ENCODE measurements at places on chromosomes 3 and 15.

GRCh38 chr15:56249092-56249491, 5.4 kb upstream of the RFX7 start:
- no peak for DNase-seq

GRCh38 chr15:91696981-91697380, 156.5 kb upstream of the SLCO3A1 start:
- no peak for DNase-seq

- DNase-seq: no peak
Observed at GRCh38 chr15:70159713-70160009, 61.9 kb upstream of the TLE3 start.

DNA sequence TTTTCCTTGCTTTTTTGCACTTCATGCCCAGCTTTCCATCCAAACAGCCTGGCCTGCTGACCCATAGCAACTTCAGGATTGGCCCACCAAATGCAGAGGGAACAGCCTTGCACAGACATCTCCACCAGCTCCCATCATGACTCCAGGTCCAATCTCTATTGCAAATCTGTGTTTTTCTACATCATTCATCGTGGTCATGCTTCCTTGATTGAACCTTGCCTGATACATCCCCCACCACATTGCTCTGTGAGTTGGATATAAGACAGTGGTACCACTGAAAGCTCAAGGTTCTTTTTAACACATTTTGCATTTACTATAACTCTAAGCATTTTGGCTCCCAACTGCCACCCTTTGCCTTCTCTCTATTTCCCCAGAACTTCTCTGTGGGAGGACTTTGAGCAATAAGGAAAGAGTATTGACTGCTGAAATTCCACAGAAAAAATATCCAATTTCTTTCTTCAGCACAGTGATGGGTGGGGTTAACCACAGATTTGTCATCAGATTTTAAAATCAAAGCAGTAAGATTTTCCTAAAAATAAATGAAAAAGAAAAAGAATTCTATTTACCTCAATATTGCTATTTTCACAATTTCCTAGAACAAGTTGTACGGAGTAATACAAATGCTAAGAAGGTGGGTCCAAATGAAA, 114.6 kb upstream of the GALNT15 start:
- no peak for DNase-seq

DNA sequence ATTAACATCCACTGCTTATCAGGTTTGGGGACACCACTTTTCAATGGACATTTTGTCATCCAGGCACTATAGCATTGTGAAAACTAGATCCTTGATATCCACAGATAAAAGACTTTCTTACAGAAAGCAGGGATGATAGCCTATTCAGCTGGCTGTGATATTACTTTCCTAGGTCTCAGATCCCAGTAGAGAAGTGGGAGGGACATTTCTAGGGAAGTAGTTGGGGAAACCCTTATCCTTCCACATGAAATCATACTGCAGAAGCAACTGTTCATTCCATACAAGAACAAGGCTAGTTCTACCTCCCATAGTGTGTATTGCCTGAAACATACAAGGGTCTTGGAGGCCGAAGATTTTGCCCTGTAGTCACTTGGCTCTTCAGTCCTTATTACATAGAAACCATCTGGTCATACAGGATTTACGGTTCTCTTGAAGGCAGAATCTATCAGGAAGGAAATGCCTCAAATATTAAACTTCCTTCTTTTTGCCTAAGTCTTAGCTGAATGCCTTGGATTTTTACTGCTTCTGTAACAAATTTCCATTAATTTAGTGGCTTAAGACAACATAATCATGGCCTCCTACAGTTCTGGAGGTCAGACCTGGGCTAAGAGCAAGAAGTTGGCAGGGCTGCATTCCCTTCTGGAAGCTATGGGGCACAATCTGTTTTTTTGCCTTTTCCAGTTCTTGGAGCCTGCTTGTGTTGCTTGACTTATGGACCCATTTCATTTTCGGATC, 119.4 kb downstream of the ECT2 start:
- no peak for DNase-seq

GRCh38 chr3:146517684-146518435, 26.5 kb downstream of the PLSCR1 start:
- no peak for DNase-seq

DNA sequence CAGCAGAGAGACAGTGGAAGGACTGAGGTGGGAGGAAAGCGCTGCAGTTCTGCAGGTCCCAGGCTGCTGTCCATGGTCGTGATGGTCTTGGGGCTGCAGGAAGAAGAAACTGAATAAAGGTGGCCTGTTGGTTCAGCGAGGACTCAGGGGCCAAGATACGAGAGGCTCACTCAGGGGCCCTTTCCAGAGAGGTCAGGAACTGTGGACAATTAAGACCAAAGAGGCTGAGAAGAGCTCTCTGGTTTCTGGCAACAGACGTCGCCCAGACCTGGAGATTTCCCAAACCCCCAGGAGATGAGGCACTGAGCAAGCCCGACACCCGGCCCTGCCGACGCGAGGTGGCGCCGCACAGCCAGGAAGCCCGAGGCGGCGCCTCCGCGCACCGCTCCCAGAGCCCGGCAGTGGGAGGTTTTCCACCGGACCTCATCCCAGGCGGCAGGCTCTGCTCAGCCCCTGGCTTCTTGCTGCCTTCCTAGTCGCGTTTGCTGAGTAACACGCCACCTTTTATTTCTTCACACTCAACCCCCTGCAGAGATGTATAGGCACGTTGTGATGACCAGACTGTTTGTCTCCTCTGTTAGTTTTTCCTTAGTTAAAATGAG, 56.4 kb upstream of the ARRDC4 start:
- DNase-seq: no peak

DNA sequence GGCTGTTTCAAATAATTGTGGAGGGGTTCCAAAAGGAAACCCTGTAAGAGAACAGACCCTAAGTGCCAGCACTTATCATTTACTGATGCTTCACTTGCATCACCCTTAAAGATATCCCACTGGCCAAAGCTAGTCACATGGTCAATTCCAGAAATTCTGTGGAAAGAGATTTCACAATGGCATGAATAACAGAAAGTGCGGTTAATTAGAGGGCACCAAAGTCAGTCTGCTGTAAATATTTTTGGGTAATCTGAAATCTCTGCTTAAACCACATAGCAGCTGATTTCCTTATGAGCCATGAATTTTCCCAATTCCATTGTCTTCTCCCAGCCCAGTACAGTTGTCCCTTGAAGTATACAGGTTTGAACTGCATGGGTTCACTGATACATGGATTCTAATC, 346.1 kb downstream of the SI start:
- DNase-seq: no peak

GRCh38 chr3:121654493-121655385, 6.0 kb downstream of the HCLS1 start:
- DNase-seq: no peak

DNA sequence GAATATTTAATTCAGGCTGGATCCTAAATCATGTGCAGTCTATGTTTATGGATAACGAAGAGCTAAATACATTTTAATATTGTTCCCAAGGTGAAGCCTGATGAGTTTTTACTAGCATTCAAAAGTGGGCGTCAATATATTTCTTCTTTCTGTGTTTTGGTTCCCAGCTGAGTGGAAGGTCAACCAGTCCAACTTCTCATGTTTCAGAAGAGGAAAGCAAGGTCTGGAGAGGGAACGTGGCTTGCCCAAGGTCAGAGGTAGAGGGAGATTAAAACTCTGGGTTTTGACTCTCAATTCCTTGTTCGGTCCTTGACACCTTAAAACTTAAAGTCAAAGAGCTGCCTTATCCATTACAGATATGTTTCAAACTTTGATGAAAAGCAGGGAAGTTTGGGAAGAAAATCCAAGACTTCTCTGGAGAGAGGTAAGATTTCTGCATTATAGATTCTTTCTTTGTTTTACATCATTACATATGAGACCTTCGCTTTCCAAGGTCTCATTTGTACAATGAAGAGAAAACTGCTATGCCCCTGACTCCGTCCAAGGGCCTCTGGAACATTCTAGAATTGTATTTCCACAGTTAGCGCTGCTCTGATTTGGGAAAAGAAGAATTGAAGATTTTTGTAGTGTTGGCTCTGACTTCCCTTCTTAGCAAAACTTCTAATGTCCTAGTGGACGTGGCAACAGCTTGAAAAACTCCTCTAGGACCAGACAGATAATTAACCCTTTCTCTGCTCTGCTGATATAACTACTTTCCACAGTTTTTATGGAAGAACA, 57.7 kb upstream of the HES1 start:
- no peak for DNase-seq

DNA sequence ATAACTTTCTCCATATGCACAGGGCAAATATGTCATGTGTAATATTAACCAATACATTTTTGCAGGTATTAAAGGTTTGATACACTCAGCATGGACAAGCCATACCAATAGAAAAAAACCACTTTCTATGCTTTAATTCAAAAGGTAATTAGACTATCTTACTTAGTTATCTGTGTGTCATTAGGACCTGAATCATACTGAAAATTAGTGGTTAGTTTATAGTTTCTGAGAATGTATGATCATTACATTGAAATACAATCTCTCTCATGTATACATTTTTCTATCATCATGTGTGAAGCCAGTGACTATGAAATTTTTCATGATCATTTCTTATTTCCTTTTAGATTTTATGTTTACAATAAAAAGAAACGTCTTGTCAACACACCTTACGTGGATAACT, 16.3 kb downstream of the RPS27L start:
- DNase-seq: no peak

DNA sequence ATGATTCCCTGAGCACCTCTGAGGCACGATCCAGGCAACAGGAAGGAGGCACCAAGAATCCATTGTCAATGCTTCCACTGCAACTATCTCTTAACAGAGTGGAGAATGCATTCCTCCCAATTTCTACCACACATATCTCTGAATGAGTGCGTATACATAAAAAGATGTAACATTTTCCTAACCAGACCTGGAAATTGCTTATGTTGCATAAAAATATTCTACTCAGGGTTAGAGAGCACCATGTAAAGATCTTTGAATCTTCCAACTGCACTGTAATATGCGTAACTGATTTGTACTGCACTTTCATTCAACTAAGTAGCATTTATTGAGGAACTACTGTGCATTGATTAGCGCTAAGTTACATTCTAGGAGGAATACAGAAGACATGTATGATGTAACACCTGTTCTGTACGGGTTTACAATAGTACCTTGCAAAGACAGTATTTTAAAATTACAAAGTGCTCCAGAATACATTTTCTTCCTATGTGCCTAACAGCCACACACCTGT, 237.8 kb downstream of the EBLN2 start:
- DNase-seq: no peak

GRCh38 chr3:123634149-123635051, 49.5 kb upstream of the HACD2 start:
- no peak for DNase-seq

DNA sequence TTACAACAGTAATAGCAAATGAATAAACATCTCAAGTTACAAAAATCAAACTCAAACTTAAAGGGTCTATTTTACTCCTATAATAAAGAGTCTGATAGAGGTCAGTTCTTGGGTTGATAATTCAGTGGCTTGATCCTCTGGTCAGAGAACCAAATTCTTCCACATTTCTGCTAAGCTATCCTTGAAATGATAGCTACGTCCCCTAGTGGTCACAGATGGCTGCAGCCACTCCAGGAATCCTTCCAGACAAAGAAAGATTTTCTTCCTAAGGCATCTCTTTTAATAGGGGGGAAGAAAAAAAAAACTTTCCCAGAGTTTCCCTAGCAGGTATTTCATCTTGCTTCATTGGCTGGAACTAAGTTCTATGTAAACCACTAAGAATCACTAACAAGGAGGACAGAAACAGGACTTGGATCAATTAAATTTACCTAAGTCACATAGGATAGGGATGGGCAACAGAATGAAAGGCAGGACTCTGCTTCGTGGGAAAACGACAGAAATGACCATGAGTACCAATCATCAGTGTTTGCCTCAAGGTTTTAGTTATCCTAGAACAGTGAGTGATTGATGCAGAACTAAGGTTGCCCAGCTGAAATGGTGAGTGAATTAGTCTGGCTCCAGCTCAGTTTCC, 160.7 kb downstream of the STAC start:
- DNase-seq: no peak

DNA sequence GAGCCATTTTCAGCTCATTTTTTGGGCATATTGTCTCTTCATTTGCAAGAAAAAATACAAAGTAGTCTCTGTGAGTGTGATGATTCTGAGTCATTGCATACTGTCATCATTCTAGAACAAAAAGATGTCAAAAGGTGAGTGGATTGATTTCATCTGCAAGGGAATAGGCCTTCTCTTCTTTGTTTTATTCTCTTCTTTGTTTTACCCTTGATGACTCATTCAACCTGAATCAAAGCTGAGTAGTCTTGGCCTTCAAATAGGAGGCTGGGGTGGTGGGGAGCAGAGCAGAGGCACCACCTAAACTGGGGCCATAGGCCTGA, 25.4 kb downstream of the CYP19A1 start:
- DNase-seq: no peak

- no peak for DNase-seq
Observed at GRCh38 chr3:46848271-46849044, 14.8 kb downstream of the MYL3 start.

GRCh38 chr3:9347887-9348286, 15.0 kb upstream of the THUMPD3 start:
- no peak for DNase-seq

GRCh38 chr15:71649894-71650293, 160.5 kb upstream of the NR2E3 start:
- no peak for DNase-seq

DNA sequence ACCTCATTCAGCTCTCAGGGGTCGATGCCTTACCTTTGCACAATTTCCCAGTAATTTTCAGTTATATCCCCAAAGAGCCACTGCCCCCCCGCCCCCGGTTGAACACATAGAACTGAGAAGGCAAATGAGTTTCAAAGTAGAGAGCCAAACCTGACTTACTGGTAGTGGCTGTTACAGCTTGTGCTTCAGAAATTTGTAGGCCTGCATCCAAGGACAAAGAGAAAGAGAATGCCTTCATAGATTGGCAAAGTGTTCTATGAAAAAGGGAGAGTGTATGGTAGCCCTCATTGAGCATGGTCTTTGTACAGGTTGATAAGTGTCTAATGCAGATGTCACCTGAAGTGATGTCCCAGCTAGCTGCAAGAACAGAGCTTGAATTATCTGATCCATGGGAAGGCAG, 13.9 kb downstream of the SEMA6D start:
- no peak for DNase-seq

GRCh38 chr3:151216641-151217607, 13.9 kb upstream of the GPR171 start:
- no peak for DNase-seq

DNA sequence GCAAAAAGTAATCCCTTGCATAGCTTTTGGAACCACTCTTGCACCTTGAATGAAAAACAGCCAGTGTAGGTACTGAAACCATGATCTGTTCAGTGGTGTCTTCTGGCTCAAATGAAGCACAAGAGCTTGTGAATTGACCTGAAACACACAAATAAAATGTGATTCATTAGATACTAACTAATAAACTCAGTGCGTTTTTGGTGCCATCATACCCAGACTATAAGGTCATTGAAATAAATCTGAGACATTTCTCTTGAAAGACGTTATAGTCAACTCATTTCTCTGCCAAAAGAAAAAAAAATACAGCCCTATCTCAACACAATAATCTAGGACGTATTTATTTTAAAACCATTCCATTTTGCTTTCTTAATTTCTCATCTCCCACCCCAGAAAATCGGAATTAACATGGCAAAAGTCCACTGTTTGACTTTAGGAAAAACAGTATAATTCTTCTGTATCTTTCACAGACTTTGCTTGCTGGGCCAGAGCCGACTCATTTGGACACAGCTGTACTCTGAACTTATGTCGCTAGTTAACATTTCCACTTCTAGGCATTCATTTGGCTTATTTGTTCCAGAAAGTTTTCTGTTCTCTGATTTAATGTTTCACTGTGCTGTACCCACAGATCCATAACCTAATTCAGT, 284.9 kb upstream of the TBL1XR1 start:
- DNase-seq: no peak
